ENCODE measurements at places on chromosomes 4 and X.
A peak's percentile ranks its signal among the peaks of the same experiment; 100 is the strongest.

GRCh38 chr4:146470604-146471003 lies 51.1 kb downstream of the SLC10A7 start:
- no peak for DNase-seq

- no peak for DNase-seq
Observed at GRCh38 chr4:5266991-5267390, 215.7 kb downstream of the STK32B start.

DNA sequence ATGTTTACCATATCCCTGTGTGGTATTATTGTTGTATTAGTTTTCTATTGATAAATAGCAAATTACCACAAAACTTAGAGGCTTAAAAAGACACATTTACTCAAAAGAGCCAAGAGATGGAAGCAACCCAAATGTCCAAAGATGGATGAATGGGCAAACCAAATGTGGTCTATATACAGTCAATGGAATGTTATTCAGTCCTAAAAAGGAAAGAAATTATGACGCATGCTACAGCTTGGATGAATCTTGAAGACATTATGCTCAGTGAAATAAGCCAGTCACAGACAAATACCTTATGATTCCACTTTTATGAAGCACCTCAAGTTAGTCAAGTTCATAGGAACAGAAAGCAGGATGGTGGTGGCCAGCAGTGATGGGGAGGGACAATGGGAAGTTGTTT lies 144.7 kb downstream of the QDPR start:
- no peak for DNase-seq

DNA sequence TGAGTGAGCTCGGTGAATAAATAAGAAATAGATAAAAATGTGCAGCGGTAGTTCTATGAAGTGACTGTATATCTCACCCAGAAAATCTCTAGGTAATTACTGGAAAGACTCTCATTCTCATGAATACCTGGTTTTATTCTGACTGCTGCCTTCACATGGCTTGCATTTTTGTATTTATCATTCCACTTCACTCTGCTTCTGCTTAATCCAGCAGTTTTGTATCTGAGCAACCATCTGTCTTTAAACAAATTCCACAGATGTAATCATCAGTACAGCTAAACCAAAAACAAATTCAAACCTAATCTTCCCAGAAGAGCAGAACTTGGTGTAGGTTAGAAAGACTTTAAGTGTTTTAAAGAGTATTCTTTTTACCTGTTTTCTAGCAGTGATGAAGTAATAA lies 11.2 kb upstream of the ALB start:
- peak; percentile 2 for DNase-seq

DNA sequence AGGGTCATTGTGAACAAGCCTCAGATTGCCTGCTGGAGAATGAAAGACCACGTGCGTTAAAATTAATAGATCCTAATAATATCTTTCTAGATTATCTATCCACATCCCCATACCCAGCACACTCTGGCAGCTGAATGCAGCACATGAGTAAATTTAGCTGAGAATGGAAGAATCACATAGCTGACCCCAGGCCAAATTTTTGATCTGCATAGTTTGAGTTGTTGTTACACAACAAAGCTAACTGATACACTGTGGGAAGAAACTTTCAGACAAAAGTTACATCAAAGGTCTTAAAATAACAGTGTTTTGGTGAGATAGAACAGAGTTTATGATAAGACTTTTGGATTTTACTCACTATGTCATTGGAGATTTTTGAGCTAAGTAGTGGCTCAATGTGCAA lies 72.4 kb upstream of the ANXA10 start:
- DNase-seq = no peak

GRCh38 chr4:112885897-112886296 lies 163.6 kb upstream of the ANK2 start:
- no peak for DNase-seq

DNA sequence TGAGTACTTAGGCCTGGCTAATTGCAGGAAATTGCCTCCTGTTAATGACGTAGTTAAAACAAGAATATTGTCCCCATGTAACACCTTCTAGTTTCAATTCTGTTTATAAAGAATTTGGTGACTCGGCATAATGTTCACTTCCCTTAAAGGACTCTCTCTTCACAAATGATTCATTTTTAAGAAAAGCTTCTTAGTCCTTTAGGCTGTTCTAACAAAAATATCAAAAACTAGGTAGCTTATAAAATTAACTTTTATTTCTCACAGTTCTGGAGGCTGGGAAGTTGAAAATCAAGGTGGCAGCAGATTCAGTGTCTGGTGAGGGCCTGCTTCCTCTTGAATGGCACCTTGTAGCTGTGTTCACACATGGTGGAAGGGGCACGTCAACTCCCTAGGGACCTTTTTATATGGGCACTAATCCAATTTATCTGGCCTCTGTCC lies 23.8 kb downstream of the COL25A1 start:
- no peak for DNase-seq

DNA sequence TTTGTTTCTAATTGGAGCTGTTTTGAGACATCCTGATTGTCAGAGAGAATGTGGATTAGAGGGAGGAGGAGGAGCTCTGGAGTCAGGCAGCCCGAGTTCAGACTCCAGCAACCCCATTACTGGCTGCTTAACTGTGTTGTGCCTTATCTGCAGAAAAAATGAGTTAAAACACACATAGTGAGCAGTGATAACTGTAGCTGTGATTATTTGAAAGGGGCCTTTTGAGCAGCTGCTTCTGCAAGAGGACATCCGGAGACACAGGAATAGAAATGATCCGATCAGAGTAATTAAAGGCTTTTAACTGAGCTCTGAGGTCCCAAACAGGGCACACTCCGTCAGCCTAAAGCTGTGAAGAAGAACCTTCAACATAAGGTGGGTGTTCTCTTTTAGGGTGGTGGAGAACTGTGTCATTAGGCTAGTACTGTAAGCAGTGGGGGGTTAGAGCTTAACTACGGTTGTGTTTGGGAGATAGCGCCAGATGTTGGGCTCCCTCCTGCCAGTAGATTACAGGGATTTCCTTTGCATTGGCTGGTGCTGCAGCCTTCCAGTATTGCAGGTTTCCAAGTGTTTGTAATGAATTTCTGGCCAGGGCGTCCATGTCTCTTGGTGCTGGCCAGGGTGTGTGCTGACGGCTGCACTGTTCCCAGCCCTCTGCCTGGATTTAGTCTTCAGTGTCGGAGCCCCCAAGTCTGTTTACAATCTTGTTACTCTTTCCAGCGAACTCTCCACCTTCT lies 24.3 kb downstream of the ADD1 start:
- DNase-seq = peak; percentile 55

DNA sequence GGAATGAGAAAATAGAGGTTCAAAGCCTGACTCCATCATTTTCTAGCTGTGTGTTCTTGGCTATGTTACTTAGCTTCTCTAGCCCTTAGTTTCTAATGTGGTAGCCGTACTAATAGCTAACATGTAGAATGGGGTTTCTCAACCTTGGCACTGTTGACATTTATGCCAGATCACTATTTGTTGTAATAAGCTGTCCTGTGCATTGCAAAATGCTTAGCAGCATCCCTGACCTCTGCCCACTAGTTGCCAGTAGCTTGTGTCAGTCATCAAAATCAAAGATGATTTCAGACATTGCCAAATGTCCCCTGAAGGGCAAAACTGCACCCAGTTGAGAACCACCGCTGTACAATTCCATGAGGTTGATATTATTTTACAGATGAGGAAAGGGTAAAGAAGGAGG lies 18.3 kb upstream of the ADAMTS3 start:
- DNase-seq = no peak

GRCh38 chr4:76989391-76990061 lies 40.0 kb downstream of the SEPTIN11 start:
- no peak for DNase-seq

DNA sequence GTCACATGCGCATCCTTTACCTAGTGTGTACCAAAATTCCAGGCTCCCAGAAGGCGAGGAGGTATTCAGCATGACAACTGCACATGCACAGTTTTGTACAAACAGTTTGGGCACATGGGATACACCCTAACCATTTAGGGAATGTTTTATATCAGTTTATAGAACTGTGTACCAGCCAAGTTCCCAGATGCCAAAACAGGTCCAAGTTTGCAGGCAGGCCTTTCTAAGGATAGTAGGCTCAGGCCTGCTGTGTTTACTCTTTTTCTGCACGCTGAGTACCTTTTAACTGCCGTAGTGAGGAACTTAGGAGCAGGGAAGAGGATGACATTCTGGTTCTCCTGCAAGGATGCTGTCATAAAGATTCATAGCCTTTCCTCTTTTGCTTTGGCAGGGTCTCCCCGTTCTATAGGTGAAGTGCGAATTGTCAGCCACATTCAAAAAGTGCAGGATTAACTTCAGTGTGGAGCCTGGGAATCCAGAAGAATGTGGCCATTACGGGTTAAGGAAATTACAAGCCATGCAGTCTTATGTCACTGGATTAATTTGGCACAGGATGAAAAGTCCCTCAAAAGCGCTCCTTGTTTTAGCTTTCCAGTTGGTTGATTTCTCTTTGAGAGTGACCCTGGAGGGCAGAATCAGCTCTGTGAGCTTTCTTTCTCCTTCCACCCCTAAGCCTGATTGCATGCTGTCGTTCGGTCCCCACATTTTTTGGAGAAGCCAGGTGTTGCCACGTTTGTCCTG lies 259.8 kb downstream of the ARHGAP10 start:
- peak; percentile 63 for DNase-seq

DNA sequence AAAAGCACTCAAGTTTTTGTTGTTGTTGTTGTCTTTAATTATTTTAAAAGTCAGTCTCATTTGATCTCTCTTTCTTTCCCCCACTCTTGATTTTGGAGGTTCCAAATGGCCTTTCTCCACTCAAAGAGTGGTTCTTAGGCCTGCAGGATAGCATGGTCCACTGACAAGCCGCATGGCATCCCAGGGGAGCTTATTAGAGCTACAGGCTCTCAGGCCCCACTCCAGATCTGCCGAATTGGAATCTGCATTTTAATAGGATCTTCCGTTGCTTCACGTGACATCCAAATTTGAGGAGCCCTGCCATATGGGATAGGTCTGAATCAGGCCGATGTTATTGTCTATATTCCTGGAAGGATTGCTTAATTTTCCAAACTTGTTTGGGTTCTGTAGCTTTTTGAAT lies 72.1 kb downstream of the CPE start:
- DNase-seq = no peak

DNA sequence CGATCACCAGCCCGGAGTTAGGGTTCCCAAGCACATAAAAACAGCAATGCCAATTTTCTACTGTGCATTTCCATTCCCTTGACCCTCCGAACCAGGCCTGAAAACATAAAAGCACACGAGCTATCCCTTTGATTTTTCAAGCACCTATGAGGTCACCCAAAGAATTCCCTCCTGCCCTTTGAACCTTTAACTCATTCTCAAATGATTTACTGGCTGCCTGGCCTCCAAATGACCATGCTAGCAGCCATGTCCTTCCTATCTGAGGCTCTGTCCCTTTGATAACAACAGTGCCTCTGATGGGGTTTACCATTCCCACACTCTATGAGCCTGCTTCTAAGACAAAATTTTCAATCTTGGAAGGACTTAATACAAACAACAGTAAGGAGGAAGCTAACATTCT lies 15.2 kb downstream of the SHROOM4 start:
- no peak for DNase-seq

- peak; percentile 70 for DNase-seq
Observed at GRCh38 chrX:1807301-1807731, 192.5 kb downstream of the ASMT start.

- no peak for DNase-seq
Observed at GRCh38 chr4:175280153-175280552, 362.0 kb downstream of the ADAM29 start.

DNA sequence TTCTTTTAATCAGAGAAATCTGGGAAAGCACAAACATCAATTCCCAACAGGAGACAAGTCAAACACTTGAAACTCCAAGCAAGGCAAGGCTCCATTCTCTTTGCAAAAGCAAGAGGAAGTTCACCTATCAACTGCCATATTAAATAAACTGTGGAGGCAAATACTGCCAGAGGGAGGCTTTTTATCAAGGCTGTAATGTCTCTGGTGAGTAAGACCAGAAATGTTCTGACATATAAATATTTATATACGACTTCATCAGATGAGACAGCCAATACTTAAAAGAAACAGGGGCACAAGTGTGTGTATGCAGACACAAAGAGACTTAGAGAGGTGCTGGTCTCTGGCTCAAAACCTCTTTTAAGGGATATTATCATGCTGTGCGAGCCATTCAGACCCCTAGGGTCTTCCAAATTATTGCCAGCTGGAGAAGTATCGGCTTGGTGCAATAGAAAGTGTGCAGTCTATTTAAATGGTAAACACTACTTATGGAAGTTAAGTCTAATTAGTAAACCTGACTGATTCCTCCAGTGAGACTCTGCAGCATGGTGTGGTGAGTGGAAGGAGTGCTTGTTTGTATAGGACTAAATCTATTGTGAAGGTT lies 24.4 kb downstream of the DCX start:
- DNase-seq = no peak

GRCh38 chr4:71609651-71610050 lies 174.2 kb downstream of the GC start:
- DNase-seq = no peak

DNA sequence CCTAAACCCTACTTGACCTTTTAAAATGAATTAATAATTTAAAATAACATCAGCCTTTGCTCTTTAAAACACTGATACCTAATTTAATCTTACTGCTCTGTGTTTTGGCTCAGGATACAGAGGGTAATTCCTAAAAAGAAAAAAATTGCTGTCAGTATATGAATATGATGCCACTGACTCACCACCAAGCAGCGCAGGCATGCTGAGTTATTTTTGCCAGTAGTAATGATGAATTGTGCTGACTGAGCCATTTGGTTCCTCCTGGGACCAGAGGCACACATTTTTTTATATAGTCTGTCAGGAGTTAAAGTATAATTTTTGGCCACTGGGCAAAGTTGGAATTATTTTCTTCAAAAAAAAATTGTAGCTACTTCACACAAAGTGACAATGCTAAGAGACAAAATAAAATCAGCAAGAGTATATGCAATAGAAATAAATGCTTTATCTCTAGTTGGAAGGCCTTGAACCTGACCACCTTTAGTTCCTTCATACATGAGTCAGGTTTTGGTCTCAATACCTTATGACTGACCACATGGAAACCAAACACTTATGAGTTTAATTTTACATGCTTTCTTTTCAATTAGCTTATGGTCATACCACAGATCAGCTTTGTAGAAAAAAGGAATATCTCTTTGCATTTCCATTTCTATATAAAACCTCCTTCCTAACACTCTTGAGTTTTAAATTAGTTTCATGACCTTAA lies 115.1 kb downstream of the PPP3CA start:
- DNase-seq = no peak

DNA sequence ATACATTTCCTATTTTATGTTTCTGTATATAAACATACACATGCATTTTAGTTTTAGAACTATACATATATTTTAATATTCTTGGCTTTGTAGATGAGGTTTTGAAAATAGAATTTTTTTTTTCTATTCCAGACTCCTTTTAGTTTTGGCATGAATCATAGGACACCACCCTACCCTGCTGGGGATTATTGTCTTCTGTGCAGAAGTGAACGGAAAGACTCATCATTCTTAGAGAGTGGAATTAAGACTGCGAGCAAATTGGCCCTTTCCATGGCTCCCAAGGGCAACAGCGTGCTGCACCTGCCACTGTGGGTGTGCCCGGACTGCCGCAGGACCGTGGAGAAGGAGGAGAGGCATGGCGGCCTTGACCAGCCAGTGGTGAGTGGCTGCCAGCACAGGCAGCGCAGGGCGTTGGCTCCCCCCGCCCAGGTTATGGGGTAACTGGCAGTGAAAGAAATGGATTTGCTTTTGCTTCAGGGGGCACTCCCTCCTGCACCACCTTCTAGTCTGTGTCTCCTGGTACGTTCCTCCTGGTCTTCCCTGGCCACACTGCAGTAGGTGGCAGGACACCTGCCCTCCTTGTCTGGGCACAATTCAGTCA lies 59.6 kb downstream of the FAM193A start:
- DNase-seq = no peak

- DNase-seq = peak; percentile 44
Observed at GRCh38 chr4:107666134-107666533, 53.9 kb downstream of the PAPSS1 start.

Data from eye (tissue), 1 donor.